Activated naive CD4-positive, alpha-beta T cell treated with anti-CD3 and anti-CD28 coated beads, Interleukin-2, amount 50 U/mL, for 16 hours (primary cell): ENCODE measurements at places on chromosomes 12 and 14.
A peak's percentile ranks its signal among the peaks of the same experiment; 100 is the strongest.

- DNase-seq = no peak
These were observed 6.5 kb downstream of the NAB2 start for GRCh38 chr12:57095440-57095839.

- DNase-seq = peak; percentile 15
These were observed 46.2 kb downstream of the BCAT1 start for GRCh38 chr12:24902511-24903328.

GRCh38 chr14:96574171-96574632 is 72.0 kb downstream of the PAPOLA start:
- DNase-seq = no peak

- DNase-seq = no peak
These were observed 30.2 kb downstream of the CACNA1C start for GRCh38 chr12:2083008-2083407.

- DNase-seq = no peak
These were observed 12.1 kb upstream of the KRT77 start for GRCh38 chr12:52715416-52715815.

GRCh38 chr12:81541121-81541520 is 218.0 kb downstream of the PPFIA2 start:
- no peak for DNase-seq

GRCh38 chr12:24898185-24898584 is 50.7 kb downstream of the BCAT1 start:
- no peak for DNase-seq

- DNase-seq = peak; percentile 7
These were observed 15.8 kb downstream of the FAM222A start for GRCh38 chr12:109729371-109729781.

- no peak for DNase-seq
These were observed 40.5 kb downstream of the RASSF3 start for GRCh38 chr12:64650762-64651161.

DNA sequence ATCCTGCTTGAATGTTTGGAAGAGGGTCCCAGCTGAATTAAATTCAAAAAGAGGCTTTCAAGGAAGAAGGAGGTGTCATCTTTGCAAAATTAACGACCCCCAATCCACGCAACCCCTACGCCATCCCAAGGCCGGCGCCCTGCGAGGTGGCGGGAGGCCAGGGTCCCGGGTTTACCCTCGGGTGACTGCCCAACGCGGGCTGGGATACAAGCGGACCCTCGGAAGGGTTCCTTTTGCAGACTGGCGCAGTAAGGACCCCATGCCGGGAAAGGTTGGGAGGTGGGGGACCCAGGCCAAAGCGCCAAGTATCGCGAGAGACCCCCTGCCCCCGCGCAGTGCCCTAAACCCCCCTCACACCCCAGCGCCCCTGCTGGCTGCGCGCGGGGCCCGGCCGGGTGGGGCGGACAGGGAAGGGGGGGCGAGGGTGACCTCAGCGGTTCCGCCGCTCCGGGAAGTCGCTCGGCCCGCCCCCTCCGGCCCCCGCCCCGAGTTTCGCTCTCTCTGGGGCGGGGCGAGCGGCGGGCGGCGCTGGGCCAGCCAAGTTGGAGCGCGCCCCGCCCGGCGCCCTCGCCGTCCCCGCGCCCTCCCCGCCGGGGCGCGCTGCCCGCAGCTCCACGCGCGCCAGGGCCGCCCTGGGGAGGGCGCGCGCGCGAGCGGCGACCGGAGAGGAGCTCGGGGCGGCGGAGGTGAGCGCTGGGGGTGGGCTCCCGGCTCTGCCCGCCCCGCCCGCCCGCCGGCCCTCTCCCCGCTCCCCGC is 708 bp upstream of the ZBTB42 start:
- peak; percentile 79 for DNase-seq

DNA sequence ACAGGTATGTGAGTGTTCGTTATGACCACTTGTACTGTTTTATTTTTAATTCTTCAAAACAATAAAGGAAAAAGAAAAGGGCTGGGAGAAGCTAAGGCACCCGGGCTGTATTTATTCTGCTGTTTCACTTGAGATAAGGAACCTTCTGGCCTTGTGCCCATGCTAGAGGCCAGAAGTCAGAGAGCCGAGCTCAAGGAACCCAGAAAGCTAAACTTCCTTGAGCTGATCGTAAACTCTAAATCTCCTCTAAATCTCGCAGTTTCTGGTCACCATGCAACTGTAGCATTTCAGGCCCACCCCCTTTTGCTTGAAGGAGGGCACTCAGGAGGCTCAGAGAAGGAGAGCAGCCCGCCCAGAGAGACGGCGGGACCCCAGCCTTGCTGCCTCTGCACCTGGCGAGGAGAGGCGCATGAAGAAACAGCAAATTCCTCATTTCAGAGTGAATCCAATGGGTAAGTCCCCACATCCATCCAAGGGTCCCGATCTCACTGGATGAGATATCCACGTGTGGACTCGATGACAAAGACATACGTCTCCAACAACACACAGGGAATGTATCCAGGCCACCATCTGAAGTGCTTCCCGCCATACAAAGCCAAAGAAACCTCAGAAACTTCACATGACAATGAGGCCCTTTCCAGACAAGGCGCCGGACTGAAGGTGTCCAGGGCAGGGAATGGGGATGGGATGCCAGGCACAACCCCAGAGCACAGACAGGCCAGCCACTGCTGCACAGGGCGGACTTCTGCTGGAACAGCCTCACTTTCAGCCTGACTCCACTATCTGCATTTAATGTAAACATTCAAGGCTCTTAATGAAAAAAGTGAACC is 14.6 kb downstream of the CCDC88C start:
- no peak for DNase-seq

DNA sequence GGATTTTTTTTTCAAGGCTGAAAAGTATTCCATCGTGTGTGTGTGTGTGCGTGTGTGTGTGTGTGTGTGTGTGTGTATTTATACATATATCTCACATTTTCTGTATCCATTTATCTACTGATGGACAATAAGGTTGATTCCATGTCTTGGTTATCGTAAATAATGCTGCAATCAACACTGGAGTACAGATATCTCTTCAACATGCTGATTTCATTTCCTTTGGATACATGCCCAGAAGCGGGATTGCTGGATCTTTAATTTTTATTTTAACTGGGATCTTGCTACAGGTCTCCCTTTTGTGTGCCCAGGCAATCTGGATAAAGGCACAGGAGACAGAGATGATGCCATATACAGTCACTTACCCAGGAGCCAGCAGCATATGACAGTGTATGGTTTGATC is 338.1 kb downstream of the SOX5 start:
- no peak for DNase-seq

DNA sequence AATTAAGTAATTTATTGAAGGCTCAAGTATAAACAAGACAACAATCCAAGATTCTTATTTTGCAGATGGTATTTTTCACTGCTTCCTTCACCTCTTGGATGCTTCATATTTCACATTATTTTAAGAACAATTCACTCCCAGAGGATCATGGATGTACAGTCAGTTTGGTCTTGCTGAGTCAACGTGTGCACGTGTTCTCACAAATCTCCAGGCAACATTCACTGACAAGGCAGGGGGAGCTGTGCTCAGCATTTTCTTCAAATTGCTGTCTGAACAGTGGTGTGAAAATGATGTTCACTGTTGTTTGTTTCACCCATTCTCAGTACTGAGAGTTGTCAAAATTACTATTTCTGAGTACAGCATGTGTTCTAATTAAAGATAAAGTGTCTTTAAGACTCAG is 118.3 kb upstream of the SLC38A4 start:
- no peak for DNase-seq

DNA sequence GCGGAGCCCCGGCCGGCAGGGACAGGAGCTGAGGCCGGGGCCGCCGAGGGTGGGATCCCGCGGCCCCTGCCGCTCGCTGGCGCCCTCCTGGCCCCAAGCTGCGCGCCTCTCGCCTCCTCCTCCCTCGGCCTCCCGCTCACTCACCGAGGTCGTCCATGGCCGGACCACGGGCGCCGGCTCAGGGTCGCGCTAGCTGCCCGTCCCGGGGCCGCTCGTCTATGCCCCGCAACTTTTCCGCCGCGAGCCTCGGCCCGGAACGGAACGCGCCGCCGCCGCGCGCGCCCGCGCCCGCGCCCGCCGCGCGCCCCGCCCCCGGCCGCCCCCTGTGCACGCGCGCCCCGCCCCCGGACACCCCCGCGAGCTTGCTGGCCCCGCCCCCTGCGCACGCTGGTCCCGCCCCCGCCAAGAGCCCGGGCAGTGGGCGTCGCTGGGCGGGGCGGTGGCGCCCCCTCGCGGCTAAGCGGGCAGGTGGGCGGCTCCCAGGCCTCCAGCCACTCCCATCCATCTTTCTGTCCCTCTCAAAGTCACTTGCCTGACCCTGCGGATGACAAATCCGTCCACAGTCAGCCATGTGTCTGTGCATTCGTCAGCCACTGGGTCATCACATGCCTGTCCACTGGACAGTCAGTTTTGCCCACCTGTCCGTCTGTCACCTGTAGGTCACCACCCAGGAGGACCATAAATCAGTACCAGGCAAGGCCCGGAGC is at the start of gene PXN:
TSS of gene PXN (minus strand) at position 258 of the 707 bp plus-strand sequence. CDS start at position 157, 101 bp downstream.
- peak; percentile 87 for DNase-seq

- DNase-seq = no peak
These were observed 25.9 kb downstream of the SPX start for GRCh38 chr12:21551841-21552465.

GRCh38 chr14:76326918-76327689 is 48.8 kb upstream of the ESRRB start:
- no peak for DNase-seq

- peak; percentile 48 for DNase-seq
These were observed 30.6 kb downstream of the VCPKMT start for GRCh38 chr14:50085570-50086320.

GRCh38 chr14:47435331-47435965 is 240.0 kb downstream of the MDGA2 start:
- DNase-seq = no peak

GRCh38 chr14:73500360-73500759 is 9.6 kb downstream of the RIOX1 start:
- DNase-seq = no peak

- DNase-seq = no peak
These were observed 40.3 kb downstream of the NOPCHAP1 start for GRCh38 chr12:105026411-105026810.

DNA sequence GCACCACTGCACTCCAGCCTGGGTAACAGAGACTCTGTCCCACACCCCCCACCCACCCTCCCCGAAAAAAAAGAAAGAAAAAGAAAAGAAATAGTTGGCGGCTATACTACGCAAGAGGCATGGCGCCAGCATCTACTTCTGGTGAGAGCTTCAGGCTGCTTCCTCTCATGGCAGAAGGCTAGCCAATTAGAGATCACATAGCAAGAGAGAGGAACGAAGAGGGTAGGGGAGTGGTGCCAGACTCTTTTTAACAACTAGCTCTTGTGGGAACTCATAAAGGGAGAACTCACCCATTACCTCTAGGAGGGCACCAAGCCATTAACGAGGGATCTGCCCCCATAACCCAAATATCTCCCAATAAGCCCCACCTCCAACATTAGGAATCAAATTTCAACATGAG is 6.2 kb downstream of the DENND5B start:
- no peak for DNase-seq

DNA sequence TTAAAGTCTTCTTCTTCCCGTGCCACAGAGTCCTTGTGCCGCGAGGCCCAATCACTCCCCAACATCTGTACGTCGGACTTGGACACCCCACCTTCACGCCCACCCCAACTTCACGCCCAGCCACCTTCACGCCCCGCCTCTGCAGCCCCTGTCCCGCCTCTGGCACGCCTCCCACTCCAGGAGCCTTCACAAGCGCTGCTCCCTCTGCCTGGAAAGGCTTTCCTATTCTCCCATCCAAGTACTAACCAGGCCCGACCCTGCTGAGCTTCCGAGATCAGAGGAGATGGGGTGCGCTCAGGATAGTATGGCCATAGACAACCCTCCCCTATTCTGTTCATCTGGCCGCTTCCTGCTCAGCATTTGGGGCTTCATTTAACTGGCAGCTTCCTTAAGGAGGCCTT is 17.3 kb upstream of the EIF5 start:
- no peak for DNase-seq

GRCh38 chr12:100758083-100758482 is 36.5 kb upstream of the ANO4 start:
- DNase-seq = no peak

DNA sequence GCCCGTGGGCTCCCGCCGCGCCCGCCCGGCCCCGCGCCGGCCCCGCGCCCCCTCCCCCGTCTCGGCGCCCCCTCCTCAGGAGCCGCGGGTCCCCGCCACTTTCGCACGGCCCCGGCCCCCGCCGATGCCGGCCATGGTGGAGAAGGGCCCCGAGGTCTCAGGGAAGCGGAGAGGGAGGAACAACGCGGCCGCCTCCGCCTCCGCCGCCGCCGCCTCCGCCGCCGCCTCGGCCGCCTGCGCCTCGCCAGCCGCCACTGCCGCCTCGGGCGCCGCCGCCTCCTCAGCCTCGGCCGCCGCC is 263 bp downstream of the RCOR1 start:
- DNase-seq = no peak

DNA sequence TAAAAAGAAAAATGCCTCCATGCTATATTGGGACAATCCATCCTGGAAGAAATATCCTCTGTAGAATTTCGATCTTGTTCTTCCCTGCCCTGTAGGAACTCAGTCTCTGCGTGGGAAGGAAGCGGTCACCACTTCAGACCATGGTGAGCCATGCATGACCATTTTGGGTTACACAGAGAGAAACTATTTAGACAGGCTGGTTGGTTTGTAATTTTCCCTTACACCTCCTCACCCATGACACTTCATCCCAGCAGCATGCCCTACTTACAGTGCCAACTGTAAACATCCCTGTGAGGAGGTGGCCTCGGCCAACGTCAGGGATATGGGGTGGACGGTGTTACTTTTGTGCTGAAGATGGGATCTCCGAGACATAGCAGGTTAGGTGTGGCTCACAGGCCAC is 121.4 kb downstream of the SMOC1 start:
- DNase-seq = no peak

DNA sequence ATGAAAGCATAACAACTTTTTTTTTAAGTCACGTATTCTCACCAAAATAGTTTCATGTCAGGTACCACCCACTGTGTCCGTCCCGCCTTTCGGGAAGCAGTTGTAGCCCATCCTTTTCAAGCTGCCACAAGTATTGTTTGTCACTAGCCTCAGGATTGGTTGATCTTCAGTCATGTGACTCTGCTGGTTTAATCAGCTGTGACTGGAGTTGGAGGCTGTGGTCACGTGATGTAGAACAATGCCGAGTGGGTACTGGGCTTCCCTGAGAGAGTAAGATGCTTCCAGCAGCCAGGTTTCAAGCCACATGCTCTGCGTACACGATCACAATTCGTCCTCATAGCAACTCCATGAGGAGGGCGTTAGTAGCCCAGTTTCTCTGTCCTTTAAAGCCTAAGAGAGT is 83.0 kb upstream of the WSCD2 start:
- DNase-seq = no peak

DNA sequence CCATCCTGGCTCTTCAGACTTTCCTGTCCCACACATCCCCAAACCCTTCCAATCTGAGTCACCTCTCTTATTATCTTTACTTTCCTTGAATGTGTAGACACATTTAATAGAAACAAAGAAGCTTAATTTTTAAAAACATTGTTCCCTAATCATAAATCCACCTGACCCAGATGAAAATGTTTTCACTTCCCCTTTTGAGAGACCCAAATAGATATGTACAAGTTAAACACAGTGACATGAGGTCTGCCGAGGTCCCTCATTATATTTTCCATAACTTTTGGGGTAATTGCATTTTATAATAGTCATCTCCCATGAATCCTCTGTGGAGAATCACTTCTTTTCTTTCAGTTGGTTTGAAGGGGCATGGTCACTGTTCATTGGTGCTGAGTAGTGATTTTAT is 191.1 kb downstream of the GRIN2B start:
- DNase-seq = no peak
